Ascending aorta (tissue), 2 donors: ENCODE measurements at places on chromosomes 3 and 15. TPM values are rescaled to one million over a fixed set of nuclear protein-coding genes. Genes with fewer than 3 reads are reported as not detected.

DNA sequence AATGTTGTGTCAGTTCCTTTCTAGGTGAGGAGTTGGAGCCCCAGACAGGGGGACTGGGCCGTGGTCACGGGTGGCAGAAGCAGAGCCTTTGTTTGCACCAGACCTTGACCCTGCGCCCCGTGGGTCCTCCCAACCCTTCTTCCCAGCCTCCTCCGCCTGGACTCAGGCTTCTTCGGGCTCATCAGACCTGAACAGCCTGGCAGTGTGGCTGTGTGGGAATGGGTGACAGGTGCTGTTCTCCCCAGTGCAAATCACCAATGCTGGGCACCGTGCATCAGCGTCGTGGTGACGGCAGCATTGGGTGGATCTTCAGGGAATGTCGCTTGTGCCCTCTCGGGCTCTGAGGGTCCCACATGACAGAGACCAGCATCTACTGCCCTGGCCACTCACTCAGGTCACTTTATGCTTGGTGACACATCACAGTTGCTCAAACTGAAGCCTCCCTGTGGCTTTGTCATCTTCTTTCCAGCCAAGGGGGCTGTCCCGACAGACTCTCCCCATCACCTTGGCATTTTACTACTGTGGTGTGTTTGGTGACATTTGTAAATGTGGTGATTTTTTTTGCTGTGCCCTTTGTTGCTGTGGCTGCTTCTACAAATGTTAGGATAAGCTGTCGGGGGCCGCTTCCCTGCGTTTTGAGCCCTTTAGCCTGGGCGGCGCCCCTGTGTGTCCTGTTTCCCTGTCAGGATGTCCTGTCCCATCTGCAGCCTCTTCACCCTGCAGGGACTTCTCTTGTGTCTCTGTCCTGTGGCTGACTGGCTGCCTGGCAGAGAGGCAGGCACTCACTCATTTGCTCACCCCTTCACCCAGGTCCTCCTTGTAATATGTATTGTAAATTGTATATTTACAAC is 14.5 kb downstream of the APBA2 start:
- no peak overlapping the region for H3K4me3 ChIP-seq
- no peak overlapping the region for H3K27ac ChIP-seq
- H3K4me1 ChIP-seq = no peaks in the 10 kb centered on the region
- DNase-seq = no peak
- no peaks in the 10 kb centered on the region for H3K27me3 ChIP-seq
- no peaks in the 10 kb centered on the region for H3K36me3 ChIP-seq

The C3orf49 gene
- not detected for total RNA-seq

DNA sequence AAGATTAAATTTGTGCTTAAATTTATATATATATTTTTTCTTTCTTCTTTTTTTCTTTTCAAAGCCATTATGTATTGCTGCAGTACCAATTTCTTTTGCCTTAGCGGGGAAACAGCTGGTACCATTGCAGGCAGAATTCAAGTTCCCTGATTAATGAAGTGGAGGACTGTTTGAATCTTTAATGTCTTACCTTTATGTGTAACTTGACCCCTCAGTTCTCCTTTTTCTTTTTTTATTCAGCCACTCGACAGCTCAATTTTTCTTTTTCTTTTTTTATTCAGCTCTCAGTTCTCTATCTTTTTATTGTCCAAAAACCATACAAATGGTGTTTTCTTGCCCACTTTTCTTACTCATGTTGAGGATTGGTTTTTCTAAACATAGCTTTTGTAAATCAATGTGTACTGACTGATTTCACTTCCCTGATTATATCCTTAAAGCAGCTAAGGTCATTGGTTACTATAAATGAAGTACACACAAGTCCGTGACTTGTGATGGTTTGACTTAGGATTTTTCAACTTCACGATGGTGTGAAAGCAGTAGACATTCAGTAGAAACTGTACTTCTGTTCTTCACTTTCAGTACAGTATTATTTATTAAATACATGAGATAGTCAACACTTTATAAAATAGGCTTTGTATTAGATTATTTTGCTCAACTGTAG is 22.8 kb downstream of the ATP2C1 start:
- DNase-seq = no peak
- H3K4me3 ChIP-seq = no peak overlapping the region
- no peak overlapping the region for H3K27ac ChIP-seq
- H3K27me3 ChIP-seq = no peaks in the 10 kb centered on the region
- H3K36me3 ChIP-seq = no peaks in the 10 kb centered on the region

The TMEM43 gene
- total RNA-seq = 166 TPM

The STRIT1 gene
- not detected for total RNA-seq

The LCTL gene
- not detected for total RNA-seq

The CLDN11 gene
- 7.0 TPM for total RNA-seq

The SCG5 gene
- total RNA-seq = not detected

DNA sequence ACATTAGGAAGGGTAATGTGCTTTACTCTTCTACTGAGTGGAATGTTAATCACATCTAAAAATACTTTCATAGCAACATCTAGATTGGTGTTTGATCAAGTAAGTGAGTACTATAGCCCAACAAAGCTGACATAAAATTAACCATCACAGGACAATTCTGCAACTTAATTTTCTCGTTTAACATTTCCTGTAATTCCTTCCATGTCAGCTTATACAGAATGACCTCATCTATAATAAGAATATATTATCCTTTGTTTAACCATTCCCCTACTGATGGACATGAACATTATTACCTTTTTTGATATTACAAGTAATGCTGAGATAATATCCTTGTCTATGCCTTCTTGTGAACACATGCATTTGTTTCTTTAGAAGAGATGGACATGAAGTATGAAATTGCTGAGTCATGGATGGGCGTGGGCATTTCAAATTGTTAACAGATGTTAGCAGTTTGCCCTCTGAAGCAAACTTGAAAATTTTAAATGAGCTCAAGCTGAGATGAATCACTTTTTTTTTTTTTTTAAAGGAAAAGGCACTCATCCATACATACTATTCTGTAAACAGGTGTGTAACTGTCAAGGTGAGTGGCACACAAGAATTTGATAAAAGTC is 85.1 kb downstream of the OXNAD1 start:
- no peaks in the 10 kb centered on the region for H3K4me1 ChIP-seq
- H3K27ac ChIP-seq = no peak overlapping the region
- H3K27me3 ChIP-seq = no peaks in the 10 kb centered on the region
- peak; percentile 35 for DNase-seq
- no peak overlapping the region for H3K4me3 ChIP-seq

The CYP1A2 gene
- total RNA-seq = not detected

- DNase-seq = no peak
- peaks cover 8% of the 10 kb centered on the region for H3K4me1 ChIP-seq
- no peak overlapping the region for H3K27ac ChIP-seq
- H3K27me3 ChIP-seq = no peaks in the 10 kb centered on the region
- H3K36me3 ChIP-seq = no peaks in the 10 kb centered on the region
Measured at GRCh38 chr3:27526614-27527315, 42.6 kb upstream of the SLC4A7 start.

The MORC1 gene
- not detected for total RNA-seq

The PTH1R gene
- total RNA-seq = 10.3 TPM

DNA sequence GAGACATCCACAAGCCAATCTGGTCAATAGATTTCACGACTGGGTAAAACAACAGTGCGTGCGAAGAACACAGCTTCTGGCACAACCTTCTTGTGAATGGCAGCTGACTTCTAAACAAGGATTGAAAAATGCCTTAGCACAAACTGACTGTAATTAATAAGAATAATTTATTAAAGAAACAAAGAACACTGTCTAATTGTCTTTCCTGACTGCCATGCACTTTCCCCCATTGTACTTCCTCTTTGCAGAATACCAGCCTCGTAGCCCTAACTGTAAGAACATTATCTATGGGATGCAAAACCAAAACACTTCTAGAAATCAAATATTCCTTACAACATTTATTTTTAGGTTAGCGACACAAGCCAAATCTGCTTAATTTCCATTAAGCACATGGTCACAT is 6.5 kb downstream of the FOXP1 start:
- no peak for DNase-seq
- H3K4me3 ChIP-seq = no peak overlapping the region
- no peaks in the 10 kb centered on the region for H3K27me3 ChIP-seq
- H3K4me1 ChIP-seq = peaks cover 12% of the 10 kb centered on the region

The CPA3 gene
- total RNA-seq = not detected

The CCRL2 gene
- not detected for total RNA-seq

The CCDC80 gene
- 160 TPM for total RNA-seq

The BRK1 gene
- total RNA-seq = 87.3 TPM

DNA sequence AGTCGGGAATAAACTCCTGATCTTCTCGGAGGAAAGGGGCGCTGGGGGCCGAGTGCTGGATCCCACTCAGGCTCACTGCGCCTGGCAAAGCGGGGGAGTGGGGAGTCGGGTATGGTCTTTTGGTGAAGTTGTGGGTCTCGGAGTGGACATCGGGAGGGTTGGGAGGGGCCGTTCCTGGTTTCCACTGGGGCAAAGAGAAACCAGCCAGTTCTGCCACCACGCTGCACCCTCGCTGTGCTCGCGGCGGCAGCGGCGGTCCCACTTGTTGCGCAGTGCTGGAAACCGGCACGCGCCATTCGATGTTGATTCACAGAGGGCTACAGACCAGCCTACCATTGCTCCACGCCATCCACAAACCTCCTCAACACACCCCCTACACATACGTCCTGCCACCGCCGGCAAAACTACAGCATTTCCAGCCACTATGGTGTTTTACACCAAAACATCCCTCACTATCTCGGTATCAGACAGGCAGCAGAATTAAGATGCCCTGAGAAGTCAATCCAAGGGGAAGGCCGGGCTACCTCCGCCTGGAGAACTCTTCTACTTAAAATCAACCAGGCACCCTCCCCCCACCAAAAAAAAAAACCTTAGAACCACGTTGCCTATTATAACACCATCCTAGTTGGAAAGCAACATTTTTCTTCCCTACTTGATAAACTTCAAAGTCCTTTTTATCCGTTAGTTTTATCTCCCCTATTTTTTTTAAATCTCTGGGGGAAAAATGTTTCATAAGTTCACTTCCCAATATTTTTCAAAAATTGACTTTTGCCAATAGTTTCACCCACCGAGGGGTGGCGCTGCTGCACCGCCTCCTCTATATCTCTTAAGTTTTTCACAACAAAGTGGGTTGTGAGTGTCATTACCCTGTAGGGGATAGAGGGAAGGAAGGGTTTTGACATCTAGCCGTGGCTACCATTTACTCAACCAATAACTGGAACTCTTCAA is 3.6 kb downstream of the BCL6 start:
- no peaks in the 10 kb centered on the region for H3K36me3 ChIP-seq
- peak; percentile 29 for DNase-seq
- peak overlapping the region; percentile 73 for H3K4me3 ChIP-seq

The CSPG4 gene
- 258 TPM for total RNA-seq

DNA sequence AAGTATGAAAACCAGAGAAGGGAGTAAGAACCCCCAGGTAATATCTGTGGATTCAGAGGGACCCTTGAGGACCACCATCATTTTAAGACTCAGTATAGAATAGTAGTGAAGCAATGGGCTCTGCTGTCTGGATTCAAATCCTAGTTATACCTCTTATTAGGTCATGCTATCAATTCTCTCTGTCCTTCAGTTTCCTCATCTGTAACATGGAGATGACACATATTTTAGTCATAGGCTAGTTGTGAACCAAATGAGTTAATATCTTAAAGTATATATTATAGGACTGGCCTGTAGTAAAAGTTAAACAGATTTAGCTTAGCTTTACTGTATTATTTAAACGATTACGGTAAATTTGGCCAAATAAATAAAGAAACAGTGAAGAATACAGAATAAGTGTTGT is 177.3 kb upstream of the GOLIM4 start:
- H3K27me3 ChIP-seq = no peaks in the 10 kb centered on the region
- H3K36me3 ChIP-seq = no peaks in the 10 kb centered on the region
- no peaks in the 10 kb centered on the region for H3K4me1 ChIP-seq
- H3K4me3 ChIP-seq = no peak overlapping the region

- no peak overlapping the region for H3K4me3 ChIP-seq
- no peak for DNase-seq
- peaks cover 63% of the 10 kb centered on the region for H3K4me1 ChIP-seq
- peaks cover 20% of the 10 kb centered on the region for H3K36me3 ChIP-seq
Measured at GRCh38 chr15:68335655-68336054, 58.1 kb downstream of the FEM1B start.

The CPNE9 gene
- total RNA-seq = not detected

DNA sequence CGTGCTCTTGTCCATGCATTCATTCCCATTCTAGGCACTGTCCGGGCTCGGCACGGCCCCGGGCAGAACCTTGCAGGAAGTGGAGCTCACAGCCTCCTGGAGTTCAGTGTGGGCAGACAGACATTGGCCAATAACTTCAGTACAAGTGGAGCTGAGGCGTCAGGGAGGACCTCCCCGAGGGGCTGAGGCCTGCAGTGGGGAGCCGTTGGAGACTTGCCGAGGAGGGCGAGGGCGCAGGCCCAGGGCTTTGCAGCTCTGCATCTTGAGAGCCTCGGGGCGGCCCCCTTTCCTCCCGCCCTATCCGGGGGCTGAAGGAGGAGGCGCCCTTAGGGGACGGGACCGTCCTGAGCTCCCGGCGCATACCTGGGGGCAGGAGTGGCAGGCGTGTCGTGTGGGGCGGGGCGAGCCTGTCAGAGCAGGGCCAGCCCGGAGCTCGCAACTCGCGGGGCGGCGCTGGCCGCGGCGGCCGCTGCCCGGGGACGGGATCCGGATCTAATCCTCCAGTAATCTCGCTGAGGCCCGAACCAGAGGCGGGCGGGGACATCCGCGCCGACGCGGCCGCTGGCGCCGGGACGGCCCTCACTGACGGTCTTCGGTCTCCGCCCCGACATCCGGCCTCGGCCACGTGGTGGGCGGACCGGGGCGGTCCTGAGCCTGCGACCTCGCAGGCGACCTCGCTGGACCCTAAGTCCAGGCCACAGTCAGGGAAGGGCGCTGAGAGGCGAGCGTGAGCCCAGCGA is at the start of gene ACY1:
Gene ACY1, plus strand, starts transcription at position 698 of the 740 bp plus-strand sequence. CDS start 530 bp downstream, outside the sequence.
- H3K4me3 ChIP-seq = peak within 1 kb of the TSS; percentile 93
- H3K27ac ChIP-seq = peak within 1 kb of the TSS; percentile 97
- no peaks in the 10 kb centered on the region for H3K36me3 ChIP-seq
- no peaks in the 10 kb centered on the region for H3K27me3 ChIP-seq
- DNase-seq = peak; percentile 95

GRCh38 chr3:101637451-101637850 is 39.5 kb downstream of the ZBTB11 start:
- H3K27me3 ChIP-seq = no peaks in the 10 kb centered on the region
- no peaks in the 10 kb centered on the region for H3K4me1 ChIP-seq
- no peak overlapping the region for H3K27ac ChIP-seq
- no peak overlapping the region for H3K4me3 ChIP-seq
- no peaks in the 10 kb centered on the region for H3K36me3 ChIP-seq
- DNase-seq = no peak

The PRSS50 gene
- total RNA-seq = not detected

The NAALADL2 gene
- total RNA-seq = 5.9 TPM

- no peaks in the 10 kb centered on the region for H3K4me1 ChIP-seq
- H3K27ac ChIP-seq = no peak overlapping the region
- H3K4me3 ChIP-seq = no peak overlapping the region
- peak; percentile 39 for DNase-seq
- H3K27me3 ChIP-seq = no peaks in the 10 kb centered on the region
Measured at GRCh38 chr15:22827125-22827524, 11.3 kb upstream of the NIPA2 start.

The RHOV gene
- total RNA-seq = not detected

The CRABP1 gene
- not detected for total RNA-seq

The NAA80 gene
- total RNA-seq = 38.8 TPM
